ENCODE measurements at places on chromosomes 5 and 9.

DNA sequence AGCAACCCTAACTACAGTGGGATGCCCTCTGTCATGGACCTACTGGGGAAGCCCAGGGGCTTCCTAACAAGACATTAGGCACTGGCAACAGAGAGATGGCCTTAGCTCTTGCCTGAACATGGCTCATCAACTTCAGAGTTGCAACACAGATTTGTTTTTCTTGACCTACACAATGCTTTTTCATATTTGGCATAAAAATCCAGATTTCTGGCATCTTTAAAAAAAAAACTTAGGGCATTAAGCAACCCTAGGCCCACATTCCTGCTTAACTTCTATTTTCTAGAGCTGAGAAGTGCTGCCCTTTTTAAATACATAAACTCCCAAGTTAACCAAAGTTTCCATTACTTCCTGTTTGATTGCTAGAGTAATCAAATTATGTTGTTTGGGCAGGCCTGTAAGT lies 8.0 kb downstream of the GRIA1 start:
- no peak for DNase-seq

DNA sequence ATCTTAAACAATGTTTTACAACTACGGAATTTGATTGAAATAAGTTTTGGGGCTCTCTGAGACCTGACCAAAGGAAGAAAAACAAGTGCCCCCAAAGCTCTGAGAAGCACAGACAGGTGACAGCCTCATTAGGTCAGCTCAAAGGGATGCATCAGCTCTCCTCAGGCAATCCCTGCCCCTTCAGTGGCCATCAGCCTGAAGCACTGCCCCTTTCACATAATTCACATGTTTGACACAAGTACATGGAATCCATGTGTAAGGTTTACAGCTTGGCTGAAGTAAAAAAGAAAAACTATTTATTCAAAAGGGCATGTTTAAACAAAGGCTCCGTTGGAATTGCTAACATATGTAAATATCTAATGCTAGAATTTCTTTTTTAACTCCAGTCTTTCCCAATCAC lies 56.3 kb downstream of the TSSK1B start:
- no peak for DNase-seq

GRCh38 chr9:91557327-91557726 lies 133.7 kb upstream of the NFIL3 start:
- no peak for DNase-seq

GRCh38 chr5:134541736-134542376 lies 16.4 kb downstream of the JADE2 start:
- no peak for DNase-seq

GRCh38 chr5:10091701-10092100 lies 158.0 kb downstream of the ATPSCKMT start:
- no peak for DNase-seq

DNA sequence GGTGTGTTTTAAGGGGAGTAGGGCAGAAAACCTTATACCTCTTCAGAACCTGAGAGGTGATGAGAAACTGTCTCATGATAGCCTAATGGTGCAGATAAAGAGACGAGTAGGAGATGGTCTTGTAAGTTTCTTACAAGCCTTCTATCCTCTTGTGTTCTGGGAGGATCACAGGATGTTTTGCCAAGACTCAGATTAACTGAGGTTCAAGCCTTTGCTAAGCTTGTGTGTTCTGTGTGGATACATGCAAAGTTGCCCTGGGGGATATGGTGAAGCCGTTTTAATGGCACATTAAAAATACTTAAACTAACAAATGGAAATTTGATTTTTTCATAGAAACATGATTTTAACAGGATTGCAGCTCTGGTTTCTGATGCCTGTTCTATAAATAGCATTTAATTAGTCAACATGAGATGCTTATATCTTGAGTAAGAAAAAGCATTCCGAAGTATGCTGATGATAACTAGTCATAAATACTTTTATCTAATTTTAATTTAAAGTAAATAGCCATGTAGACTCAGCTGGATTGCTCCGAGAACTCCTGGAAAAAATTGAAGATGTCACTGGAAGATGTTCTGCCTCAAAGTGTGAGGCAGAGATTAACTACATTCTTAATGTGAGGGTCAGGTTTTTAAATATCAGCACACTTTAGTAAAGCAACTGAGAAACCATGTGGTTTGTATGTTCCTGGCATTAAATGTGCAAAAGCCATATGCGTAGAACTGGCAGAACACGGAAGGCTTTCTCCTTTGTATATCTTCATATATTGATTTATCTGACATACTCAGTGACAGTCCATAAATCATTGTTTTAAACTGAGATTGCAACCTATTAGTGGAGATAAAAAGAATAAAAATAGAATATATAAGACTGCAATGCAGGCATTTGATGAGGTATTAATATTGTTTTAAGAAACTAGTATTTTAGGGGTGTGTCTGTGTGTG lies 53.7 kb downstream of the IPO11 start:
- DNase-seq, result no peak

DNA sequence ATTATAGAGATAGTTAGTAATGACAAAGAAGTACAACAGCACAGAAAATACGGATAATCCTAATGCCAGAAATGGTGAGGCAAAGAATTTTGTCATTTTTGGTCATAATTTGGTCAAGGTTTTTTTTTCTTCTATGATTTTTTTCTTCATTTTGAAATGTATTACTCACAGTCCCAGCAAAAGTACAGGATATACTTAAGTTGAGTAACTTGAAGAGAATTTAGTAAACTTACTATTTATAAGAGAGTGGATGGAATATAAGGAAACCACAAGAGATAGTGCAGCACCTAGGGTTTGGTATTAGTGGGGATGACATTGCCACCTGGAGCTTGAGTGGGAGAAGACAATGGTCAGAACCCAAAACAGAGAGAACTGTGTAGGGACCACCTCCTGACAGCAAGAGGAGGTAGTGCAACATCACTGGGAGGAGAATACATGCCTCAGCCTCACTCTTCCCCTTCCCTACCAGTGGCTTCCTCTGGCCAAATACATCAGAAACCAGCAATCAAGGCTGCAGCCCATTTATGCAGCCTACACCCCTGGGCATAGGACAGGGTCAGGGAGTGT lies 434.5 kb upstream of the TRPC7 start:
- DNase-seq, result no peak
